Stimulated activated CD8-positive, alpha-beta memory T cell treated with anti-CD3 and anti-CD28 coated beads, Interleukin-15, amount 100 ng/mL, for 1 hour (primary cell): ENCODE measurements at places on chromosomes 3 and 15.
A peak's percentile ranks its signal among the peaks of the same experiment; 100 is the strongest.

DNA sequence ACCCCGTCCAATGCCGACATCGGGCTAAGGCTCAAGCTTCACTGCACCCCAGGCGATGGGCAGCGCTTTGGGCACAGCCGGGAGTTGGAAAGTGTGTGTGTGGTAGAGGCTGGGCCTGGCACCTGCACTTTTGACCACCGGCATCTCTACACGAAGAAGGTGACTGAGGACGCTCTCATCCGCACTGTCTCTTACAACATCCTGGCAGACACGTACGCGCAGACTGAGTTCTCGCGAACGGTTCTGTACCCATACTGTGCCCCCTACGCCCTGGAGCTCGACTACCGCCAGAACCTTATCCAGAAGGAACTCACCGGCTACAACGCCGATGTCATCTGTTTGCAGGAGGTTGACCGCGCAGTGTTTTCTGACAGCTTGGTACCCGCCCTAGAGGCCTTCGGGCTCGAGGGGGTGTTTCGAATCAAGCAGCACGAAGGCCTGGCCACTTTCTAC, 1.0 kb downstream of the PDE12 start:
- no peak for DNase-seq

DNA sequence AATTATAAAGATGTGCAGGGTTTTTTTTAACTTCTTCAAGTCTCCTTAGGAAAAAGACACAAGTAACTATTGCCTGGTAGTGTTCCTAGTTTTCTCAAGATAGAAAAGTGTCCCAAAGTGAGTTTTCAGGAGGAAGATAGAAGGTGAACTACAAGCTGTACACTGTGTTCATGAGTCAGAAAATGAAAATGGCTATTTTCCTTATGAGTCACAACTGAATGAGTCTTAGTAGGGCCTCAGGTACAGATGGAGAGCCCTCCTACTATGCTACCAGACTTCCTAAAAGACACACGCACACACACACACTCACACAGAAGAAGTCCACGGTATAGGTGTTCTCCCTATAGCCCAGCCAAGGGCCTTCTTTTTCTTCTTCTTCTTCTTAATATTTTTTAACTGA, 3.1 kb downstream of the MYO1E start:
- DNase-seq: no peak

DNA sequence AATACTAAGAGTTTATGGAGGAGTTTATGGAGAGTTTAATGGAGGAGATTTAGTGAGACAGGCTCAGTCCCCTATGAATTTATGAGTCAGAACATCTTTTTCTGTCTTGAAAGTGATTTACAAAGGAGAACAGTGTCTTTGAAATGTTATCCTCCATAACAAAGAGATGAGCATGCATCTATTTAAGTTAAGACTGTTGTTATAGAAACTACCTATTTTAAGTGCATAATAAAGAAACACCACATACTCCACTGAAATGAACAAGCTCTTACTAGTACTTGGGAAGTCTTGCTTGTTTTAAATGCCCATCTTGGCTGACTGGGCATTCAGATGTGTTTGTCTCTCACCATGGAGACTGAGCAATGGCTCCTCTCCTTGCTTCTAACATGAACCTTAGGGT, 118.7 kb upstream of the ACP3 start:
- DNase-seq: no peak

- DNase-seq: no peak
Observed at GRCh38 chr3:171809611-171809860, 747 bp downstream of the PLD1 start.

- DNase-seq: no peak
Observed at GRCh38 chr15:81189583-81190283, 6.9 kb upstream of the IL16 start.

DNA sequence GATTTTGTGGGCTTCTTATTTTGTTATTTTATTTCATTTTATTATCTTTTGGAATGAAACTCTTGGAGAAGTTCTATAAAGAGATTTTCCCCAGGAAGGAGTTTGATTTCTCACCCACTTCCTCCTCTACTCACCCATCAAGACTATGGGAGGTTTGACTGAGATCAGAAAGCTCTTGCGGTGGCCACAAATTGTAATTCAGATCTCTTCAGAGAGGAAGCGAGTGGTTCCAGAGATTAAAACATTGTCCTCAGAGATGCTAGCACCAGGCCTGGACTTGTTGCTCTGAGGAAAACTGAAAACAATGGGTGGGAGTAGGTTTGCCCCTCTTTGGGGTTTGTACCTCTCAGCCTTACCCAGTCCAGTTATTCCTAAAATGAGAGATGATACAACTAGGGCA, 8.1 kb upstream of the MUC13 start:
- no peak for DNase-seq

DNA sequence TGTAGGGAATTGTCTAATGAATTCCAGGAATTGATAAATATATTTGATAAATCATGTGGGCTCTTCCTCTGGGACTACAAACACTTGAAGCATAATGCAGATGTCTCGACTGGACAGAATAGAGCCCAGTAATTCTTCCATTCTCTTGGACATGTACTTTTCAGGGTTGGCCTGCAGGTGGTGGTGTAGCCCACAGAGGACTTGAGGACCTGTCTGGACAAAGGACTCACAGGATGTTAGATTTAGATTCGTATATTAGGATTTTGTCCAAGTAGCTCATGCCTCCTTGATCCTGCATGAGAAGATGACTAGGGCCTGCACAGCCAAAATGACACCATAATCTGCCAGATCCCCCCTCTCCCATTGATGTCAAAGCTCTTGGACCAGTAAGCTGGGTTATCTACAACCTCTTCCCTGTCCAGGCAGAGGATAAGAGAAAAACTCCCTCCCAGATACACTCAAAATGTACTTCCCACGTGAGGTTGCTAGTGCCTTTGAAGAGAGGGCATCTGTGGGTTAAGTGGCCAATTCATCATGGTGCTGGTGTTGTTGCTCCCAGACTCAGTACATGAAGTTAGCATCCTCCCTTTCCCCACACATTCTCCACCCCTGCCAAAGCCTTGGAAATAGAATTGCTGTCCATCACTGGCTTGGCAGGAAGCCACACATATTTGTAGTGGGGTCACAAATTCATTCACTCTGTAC, 88.6 kb upstream of the ZNF280D start:
- DNase-seq: peak; percentile 15

DNA sequence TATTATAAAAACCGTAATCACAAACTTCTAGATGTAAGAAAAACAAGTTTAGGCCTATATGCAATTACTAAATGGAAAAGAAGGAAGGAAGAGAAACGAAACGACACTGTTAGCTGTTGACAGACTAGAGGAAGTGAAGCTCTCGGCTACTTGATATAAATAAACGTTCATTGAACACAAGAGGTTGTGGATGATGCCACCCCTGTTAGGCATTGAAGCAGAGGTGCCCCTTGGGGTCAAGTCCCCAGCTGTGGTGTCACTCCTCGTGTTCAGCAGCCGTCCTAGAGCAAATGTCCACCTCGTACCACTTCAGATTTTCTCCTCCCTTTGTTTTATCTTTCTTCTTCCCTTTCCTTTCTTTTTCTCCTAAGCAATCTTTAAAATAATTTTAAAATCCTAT, 146.5 kb upstream of the UBE2E1 start:
- DNase-seq: no peak

DNA sequence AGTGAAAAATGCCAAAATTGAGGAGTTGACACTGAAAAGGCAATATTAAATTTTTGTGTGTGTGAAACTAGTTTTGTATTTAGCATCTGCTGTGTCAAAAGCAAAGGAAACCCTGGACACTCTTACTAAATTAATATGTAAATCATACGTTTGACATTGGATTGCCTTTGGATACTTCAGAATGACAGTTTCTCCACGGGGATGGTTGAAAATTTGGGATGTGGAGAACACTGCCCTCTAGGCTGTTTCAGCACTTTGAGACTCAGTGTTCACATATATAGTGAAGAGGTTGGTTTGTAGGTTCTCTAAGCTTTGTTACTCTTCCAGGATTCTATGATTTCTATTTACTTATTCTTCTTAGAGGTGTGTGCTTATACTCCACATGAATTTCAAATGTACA, 3.0 kb downstream of the ROBO2 start:
- DNase-seq: no peak

- no peak for DNase-seq
Observed at GRCh38 chr3:168859574-168859973, 763.9 kb upstream of the GOLIM4 start.
